Activated T-helper 1 cell treated with anti-CD3 and anti-CD28 coated beads, Interleukin-12 subunit alpha, Interleukin-12 subunit beta, Interleukin-2, Interleukin-4 antibody, amounts not matched to agents 30 ng/mL and 10 ng/mL and 1 ng/mL, durations not matched to agents 14 hours and 24 hours and 36 hours (primary cell): ENCODE measurements at places on chromosomes 1 and 21.

- DNase-seq, result no peak
These were observed 142.6 kb upstream of the CXADR start for GRCh38 chr21:17370263-17370662.

- DNase-seq, result no peak
These were observed 2.5 kb downstream of the FNDC10 start for GRCh38 chr1:1597275-1597930.

DNA sequence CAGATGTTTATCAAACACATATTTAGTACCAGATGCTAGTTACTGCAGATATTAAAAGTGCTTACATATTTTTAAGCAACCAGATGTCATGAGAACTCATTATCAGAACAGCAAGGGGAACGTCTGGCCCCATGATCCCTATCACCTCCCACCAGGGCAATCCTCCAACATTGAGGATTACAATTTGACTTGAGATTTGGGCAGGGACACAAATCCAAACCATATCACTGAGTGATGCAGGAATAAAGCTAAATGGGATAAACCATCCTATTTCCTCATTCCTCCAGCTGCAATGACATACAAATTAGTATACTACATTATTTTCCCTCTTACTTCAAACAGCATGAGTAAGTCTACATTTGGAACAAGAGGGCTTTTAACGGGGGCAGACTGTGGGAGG lies 3.1 kb upstream of the KCNK2 start:
- no peak for DNase-seq

DNA sequence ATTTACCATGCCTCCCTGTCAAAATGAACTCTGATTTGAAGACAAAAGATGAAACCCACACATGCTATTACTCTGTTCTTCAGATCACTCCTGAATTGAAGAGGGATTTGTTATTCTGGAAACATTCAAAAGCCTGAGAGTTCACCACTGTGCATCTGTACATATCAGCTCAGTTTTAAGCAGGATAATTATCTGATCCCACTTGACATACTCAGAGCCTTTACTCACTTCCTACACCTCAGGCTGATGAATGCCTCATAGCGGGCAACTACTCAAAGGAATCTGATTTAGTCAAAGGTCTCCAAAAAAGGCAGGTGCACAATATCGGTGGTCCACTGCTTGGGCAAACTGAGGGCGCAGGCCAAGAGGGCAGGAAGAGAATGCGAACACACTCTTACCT lies 47.5 kb upstream of the LPAR3 start:
- no peak for DNase-seq

DNA sequence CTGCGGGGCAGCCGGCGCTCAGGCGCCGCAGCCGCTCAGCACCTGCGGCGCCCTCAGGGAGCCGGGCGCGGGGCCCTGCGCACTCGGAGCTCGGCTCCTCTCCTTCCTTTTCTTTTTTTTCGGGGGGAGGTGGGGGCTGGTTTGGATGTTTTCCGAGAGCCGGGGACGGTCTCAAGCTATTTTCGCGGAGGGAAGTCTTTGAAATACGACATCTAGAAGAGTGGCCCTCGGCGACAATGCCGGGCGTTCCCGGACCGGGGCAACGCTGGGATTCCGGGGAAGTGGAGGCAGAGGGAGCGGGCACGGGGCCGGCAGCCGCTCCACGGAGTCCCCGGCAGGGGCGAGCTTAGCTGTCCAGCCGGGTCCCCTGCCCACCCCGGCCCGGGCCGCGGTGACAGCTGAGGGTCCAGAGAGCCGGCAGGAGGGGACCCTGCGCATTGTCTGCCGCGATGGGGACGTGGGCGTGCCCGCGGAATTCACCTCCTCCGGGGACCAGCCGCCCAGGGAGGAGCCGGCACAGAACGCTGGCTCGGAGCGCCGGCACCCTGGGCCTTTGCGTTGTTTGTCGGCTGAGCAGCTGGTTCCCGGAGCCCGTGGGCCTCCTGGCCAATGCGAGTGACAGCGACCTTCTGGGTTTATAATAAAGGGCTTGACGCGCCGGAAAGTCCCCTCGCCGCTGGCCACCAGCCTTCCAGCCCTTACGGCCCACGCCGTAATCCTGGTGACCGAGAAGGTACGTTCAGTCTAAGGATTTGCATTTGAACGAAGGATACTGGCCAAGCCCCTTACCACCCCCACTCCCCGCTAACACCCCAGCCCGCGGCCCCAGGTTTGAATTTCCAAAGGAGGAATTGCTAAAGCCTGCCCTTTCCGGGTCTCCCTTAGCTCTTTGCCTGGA lies 582 bp downstream of the SLC37A1 start:
- peak; percentile 55 for DNase-seq

DNA sequence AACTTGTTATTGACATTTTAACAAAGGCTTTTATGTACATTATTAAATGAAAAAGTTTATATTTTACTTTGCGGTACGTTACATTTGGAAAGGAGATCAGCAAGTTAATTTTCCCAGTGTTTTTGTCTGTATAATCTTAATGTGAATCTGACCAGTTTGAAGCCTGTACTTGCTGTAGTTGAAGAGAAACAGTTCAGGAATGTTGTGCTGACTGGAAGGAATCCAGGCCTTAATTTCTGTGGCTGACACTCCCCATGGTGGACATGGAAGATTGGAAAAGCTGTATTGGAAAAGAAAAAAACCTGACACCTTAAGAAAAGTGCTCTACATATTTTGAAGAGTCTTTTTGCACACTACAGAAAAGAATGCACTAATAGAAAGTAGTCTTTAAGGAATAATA lies 15.5 kb downstream of the LEPR start:
- no peak for DNase-seq

DNA sequence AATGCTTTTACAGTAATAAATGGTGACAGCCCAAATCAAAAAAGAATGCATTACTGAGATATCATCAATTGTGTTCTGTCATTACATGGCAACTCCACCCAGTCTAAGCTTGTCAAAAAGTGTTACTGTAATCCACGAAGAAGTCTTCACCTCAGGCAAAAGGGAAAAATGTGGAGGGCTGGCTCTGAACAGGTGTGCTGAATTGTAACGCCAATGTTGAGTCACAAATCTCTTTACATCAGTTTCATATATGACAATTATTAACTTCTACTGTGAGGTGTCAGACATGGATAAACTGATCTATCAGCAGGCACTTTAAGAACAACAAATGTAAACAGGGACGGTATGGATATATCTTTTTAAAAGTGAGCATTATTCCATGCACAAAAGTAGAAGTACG lies 98.5 kb upstream of the DMRTA2 start:
- DNase-seq, result no peak

GRCh38 chr1:36802018-36802417 lies 232.3 kb downstream of the GRIK3 start:
- no peak for DNase-seq

DNA sequence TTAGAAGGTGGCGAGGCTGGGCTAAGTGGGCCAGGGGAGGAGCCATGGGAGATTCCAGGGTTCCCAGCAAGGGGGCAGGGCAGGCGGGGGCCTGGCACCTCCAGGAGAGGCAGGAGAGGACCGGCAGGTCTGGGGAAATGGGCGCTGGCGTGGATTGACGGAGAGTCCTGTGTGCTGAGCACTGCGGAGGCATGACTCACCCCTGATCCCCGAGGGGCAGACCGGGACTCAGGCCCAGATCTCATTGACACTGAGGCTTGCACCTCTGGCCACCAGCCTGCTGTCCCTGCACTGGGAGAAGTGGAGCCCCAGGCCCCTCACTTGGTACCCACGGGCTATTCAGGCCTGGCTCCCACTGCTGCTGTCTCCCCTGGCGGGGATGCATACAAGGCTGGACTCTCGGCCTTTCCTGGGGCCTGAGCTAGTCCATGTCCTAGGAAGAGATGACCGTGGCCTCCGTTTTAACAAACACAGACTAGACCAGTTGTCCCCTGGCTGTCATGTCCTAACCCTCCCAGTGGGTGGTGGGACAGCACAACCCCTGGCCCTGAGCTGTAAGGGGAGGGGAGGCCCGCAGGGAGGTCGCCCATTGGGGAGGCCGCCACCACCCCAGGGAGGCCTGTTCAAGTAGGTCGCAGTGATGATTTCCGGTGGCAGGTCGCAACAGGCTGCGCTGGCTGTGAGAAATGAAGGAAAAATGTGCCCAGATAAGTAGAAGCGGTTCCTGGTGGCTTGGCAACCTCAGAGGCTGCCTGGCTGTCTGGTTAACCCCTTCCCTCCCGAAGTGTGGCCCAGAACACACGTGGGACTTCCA lies 39.7 kb downstream of the RIPK4 start:
- DNase-seq, result no peak

DNA sequence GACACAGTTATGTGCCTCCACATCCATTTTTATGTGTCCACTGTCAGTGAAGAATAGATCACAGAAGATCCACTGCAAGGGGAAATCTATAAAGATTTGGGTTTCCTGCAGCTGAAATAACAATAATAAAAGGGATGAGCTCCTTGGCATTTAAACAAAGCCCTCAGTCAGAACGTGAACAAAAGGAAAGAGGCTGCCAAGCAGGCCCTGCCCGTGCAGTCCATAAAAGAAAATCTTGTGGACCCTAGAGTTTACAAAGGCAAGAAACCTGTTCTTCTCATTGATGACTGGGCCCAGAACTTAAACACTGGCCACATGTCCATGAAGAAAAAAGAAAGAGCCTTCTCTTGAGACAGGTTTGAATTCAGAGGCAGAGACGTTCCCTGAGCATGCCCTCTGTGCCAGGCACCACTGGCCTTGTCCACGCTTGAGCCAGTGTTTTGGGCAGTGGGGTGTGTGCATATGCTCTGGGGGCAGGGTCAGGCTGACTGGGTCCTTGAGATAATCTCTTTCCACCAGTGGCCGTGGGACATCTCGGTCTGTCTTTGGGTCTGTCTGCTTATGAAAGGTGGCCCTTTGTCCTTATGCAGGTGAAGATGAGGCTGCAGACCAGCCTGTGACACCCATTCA lies 142.7 kb downstream of the HIVEP3 start:
- no peak for DNase-seq
